ENCODE measurements at places on chromosomes 12 and 14.

- DNase-seq = no peak
Measured at GRCh38 chr14:48665077-48665784, 920.9 kb downstream of the RPS29 start.

DNA sequence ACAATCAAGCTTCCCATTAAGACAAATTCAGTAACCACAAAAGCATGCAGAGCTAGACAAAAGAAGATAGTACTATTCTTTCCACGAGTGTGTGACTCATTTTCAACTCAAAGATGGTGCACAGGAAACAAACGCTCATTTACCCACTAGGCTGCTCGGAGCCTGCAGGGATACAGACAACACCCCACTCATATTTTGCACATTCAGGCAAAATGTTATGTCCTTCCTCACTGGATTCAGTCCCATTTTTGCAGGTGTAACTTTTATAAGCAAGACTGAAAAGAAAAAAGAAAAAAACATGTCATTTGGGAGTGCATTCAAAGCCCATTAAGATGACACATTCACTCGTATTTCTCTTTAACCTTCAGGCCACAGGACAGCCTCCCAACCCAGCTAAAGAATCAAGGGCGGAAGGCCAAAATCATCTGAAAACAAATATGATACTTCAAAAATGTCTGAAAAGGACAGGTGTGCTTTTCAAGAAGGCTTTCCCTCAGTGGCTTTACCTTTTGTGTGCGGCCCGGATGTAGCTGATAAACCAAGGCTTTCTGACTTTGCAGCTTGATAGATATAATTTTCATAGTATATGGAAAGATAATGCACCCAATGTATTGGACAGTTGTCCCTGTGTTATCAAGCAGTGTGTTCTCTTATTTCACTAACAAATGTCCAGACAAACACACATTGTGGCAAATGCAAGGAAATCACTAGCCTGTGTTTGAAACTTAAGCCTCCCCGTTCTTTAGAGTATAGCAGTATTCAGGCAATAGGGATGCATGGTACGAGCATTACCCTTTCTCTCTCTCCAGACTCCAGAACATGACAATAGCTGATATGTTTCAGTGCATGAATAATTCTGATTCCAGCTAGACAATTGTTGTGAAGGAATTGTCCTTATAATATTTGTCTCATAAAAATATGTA is 147.8 kb upstream of the KRR1 start:
- peak; percentile 67 for DNase-seq

GRCh38 chr14:101839236-101839635 is 77.7 kb downstream of the PPP2R5C start:
- DNase-seq = no peak

DNA sequence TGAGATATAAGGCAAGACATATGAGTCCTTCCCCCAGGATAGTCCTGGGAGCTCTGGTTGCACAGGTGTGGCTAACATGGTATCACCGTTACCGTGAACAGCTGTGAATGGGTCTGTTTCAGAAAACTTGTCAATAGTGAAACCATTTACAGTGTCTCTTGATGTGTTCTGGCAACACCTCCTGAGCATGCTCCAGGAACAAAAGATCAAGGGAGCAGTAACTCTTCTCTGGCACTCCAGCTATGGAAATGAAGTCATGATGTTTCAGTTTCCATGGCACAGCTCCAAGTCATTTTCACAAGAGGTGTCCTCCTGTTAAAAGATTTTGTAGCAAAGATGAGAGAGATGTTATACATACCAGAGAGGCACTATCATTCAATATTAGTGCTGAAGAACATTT is 253.7 kb downstream of the SNAPC1 start:
- DNase-seq = peak; percentile 75

- no peak for DNase-seq
Measured at GRCh38 chr14:40122968-40123648, 690.9 kb upstream of the FBXO33 start.

DNA sequence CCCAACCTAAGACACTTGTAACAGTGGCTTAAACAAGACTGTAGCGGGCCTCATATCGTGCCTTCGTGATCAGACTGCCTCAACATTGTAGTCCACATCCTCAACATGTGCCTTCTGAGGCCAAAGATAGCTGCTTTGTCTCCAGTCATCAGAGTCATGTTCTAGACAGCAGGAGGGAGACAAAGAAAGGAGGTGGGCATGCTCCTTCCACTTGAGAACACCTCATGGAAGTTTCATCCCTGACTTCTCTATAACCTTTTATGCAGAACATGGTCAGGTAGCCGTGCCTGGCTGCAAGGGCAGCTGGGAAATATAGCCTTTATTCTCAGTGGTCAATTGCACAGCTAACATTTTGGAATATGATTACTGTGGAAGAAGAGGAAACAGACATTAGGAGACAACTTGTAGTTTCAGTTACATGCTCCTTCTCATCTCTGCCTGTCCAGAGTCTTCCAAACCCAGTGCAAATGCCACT is 25.3 kb upstream of the DHRS2 start:
- no peak for DNase-seq

DNA sequence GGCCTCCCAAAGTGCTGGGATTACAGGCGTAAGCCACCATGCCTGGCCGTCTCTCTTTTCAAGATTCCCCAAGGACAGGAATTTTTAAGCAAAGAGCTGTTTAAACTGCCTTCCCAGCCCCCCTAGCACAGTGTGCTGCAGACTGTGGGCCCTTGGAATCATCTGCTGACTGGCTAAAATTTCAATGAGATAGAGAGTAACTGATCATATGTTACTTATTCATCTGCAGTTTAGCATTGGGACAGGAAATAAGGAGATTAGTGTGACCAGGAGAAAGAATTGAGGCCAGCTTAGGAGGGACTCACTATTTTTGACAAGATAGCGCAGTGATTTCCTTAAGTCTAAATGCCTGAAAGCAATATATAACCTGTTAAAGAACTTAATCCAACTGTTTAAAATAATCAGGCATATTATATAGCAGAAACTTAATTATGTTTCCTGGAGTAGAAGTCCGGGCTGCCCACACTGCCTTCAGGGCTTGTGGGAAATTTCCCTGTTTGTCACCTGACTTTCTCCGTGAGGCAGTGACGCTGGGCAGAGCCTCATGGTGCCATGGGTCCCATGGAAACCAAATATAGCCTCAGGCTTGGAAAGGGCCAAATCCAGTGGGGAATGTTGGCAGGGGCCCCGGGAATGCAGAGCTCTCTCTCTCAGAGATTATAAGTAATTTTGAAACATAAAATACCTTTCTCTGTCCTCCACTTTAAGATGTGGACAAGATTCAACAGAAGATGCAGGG is 22.8 kb upstream of the CEBPE start:
- DNase-seq = no peak

DNA sequence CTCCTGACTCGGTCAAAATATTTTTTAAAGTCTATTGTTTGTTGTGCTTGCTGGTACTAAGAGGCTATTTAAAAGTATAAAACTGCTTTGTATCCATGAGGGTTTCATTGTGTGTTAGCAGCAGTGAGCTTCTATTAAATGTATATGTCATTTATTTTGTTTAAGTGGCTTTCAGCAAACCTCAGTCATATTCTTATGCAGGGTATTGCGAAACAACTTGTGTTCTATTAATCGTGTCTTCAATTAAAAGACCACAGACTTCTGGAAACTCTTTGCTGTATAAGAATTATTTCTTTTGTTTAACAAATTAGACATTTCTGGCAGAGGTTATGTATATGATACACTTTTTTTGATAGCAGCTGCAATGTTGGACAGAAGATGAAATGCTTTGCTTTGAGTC is 6.5 kb downstream of the IAPP start:
- no peak for DNase-seq

GRCh38 chr14:34043627-34044372 is 92.9 kb upstream of the EGLN3 start:
- DNase-seq = no peak
